Activated CD4-positive, alpha-beta T cell treated with anti-CD3 and anti-CD28 coated beads, Interleukin-2, amount 50 U/mL, for 48 hours (primary cell): ENCODE measurements at places on chromosomes 1 and 21.

- no peak for DNase-seq
These were observed 11.2 kb downstream of the PINK1 start for GRCh38 chr1:20644416-20644815.

DNA sequence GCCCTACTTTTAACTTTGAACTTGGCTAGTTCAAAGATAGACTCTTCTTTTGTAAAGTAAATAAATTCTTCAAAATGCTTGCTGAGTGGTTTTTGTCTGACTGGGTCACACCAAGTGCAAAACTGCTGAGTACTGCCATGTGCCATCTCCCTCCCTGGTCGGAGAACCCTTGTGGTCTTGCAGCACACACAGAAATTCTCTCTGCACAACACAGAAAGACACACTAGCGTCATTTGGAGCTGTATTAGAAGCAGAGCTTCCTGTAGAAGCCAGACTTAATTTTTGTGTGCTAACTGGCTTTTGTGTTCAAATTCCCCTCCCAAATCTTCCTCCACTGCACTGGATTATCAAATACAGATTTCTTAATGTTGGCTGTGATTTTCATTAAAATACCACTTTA, 2.5 kb downstream of the PSMB4 start:
- DNase-seq, result no peak

GRCh38 chr1:50412813-50413476, 10.3 kb downstream of the DMRTA2 start:
- DNase-seq, result no peak

DNA sequence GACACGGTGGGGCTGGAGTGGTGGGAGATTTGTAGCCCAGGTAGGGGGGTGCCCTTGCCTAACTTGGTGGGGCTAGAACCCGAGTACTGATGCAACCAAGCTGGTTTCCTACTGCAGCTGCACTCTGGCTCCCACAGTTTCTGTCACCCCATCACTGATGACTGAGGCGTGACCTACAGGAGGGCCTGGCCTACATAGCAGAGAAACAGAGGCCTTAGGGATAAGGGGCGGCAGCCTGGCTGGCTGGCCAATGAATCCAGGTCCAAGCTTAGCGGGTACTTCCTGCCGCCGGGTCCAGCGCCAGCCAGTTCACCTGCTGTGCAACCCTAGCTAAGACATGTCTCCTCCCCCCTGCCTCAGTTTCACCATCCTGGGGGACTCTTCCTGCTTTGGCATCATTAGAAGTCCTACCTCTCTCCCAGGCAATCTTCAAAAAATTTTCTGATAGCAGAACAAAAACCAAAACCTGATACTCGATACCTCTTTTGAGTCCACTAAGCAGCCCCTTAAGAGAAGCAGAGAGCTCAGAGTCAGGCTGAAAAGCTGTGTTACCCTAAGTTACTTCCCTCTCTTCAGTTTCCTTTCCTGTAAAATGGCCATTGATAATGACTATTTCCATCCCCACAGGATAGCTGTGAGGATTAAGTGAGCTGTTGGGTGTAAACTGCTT, 27.3 kb upstream of the RNF19B start:
- DNase-seq, result no peak

DNA sequence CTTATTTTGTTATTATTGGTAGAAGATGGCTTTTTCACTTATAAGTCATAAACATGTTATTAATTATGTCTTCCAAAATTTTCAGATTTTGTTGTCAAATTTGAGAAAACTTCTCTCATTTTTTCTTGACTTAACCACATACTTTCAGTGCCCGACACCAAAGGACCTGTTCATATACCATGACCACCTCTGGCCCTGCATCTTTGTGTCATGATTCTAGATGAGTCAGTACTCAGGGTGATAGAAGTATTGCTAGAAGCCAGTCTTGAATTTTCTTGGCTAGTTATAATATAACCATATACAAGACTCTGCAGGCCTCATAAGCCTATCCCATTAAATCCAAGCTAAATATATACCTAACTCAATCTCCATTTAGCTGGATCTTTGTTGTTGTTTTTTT, 35.4 kb upstream of the DPH5 start:
- DNase-seq, result no peak

DNA sequence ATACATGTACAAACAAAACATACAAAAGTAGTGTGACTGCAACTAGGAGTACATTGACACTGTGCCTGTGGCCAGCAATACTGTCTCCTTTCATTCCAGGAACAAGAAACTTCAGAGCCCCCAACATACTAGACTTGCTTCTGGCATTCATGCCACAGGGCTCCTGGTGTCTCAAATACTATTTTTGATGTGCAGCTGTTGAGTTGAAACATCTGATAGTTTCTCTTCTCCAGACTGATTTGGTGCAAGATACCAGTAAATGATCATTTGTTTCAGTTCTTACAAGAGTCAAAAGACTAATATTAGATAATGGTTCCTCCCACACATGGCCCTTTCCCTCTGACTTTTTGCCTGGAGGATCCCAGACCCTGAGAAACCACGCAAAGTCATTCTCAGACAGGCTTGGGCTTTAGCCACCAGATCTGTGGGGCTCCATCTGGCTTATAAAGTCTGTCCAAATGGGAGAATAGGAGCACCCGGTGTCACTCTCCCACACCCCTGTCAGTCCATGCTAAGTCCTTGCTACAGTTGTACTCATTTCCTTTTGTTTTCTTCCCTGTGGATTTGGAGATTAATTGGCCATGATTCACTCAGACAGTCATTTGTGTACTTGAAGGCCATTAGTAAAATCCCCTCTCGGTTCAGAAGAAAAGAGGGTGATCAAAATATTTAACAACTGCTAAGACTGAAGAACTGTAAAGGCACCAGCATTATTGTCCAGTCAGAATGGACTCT, 163.5 kb upstream of the RUNX1 start:
- no peak for DNase-seq

DNA sequence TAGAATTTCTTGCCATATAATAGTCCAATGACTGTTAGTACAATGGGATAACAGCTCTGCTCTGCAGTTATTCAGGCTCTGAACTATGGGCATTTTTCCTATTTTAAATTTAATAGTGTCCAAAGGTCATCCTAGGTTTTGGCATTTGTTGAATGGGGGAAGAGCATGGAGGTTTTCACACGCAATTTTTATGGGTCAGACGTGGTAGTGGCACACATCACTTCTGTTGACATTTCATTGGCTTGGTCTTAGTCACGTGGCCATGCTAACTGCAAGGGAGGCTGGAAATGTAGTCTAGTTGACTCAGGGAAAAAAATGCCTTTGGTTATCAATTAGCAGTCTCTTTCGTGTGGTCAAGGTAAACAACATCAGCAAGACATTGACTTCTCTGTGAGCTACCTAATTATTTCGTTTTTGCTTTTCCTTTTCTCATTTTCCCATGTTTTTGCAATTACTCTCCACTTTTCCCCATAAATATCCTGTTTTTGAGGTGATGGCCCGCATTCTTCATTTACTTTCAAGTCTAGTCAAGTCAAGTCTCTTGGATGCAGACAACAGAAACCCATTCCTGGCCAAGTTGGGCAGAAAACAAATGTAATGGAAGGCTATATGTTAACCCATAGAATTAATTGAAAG, 82.8 kb downstream of the DYRK1A start:
- no peak for DNase-seq

- no peak for DNase-seq
These were observed 7.4 kb downstream of the GBP4 start for GRCh38 chr1:89191314-89191713.

DNA sequence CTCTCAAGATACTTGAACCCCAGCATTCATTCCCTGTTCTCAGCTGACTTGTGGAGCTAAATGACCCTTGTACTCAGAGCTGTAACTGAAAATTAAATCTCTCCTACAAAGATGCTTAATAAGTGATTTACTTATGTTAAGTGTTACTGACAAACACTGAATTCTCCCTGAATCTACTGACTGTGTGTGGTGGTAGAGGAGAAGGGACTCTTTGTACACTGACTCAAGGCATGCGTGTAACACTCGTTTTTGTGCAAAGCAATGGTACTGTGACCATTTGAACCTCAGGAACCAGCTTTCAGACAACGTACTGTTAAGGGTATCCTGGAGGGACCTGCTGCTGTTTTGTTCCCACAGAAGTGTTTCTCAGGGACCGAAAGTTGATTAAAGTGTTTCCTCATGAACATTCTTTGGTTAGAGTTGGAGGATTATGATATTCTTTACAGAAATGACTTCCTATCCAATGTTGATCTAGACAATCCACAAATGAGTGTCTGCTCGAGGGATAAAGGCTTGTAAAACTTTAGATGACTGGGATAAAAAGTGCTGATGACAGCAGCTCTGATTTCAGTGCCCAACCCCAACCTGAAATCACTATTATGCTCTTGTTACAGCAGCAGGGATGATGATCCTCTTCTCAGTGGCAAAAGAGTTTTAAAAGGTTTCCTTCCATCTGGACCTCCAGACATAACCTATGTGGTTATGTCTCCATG, 12.8 kb downstream of the RGL1 start:
- DNase-seq, result no peak

GRCh38 chr1:187047298-187047697, 218.5 kb downstream of the PLA2G4A start:
- no peak for DNase-seq

DNA sequence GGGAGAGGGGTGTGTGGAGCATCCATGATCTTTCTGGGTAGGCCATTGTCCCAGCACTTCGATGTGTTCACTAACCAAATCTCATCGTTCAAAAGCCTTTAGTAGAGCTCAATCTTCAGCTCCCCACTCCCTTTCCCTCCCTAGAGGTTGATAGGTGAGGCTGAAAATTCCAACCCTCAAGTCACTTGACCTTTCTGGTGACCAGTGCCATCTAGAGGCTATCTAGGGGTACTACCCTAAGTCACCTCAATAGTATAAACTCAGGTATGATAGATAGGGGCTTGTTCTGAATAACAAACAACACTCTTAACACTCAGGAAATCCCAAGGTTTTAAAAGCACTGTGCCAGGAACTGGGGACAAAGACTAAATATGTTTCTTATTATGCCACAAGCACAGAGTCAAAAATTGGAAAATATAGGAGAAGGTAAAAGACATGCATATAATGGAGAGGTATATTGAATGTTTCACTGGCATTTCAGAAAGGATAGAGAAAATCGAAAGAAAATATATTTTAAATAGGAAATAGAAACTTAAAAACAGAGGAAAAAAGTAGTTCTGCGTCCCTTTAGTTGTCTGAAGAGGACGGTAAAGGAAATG, 42.9 kb upstream of the CD53 start:
- no peak for DNase-seq

DNA sequence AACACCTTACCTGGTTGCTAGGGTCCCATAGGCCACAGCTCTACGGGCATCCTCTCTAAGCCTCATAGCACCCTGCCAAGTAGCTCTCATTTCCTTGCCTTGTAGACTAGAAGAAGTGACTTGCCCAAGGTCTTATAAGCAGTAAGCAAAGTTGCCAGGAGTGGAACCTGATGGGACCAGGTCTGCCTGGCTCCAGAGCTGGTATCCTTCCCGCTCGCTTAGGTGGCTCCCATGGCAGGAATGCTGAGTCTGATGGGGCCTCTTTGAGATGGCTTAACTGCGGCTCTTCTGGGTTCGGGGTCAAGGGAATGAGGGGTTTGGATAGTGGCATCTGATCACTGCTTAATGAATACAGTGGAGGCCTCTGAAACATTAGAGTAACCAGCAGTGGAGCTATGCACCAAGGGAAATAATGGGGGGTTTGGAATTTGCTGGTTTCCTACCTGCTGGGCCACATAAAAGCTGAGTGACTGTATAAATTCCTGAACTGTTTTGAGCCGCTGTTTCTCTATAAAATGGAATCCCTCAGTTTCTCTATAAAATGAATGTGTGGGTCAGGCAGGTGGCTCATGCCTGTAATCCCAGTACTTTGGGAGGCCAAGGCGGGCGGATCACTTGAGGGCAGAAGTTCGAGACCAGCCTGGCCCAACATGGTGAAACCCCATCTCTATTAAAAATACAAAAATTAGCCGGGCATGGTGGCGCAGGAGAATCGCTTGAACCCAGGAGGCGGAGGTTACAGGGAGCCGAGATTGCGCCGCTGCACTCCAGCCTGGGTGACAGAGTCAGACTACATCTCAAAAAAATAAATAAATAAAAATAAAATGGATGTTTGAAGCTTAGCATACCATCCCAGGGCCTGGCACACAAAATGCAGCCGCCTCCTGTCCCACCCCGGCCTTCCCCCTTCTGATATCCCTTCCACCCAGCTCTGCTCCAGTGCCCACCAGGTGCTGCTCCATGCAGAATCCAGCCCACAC, 12.4 kb downstream of the FAM151A start:
- DNase-seq, result no peak

GRCh38 chr1:51373898-51374297, 43.5 kb upstream of the TTC39A start:
- DNase-seq, result no peak

DNA sequence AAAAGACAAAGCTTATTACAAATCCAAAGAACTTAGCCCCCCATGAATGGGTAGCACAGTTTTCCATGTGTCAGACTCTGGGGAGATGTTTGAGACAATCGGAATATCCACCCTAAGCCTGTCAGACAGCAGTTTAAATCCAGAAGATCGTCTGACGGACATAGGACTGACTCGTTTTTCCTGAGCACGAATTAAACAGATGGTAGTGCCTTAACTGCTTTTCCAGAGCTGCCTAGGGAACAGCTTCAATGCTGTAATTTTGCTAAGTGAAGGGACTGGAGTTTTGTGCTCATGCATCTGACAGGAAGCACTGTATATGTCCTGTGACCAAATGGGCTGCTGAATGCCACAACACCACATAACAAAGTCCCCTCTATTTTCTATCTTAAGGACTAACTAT, 48.6 kb downstream of the PCNX2 start:
- no peak for DNase-seq

DNA sequence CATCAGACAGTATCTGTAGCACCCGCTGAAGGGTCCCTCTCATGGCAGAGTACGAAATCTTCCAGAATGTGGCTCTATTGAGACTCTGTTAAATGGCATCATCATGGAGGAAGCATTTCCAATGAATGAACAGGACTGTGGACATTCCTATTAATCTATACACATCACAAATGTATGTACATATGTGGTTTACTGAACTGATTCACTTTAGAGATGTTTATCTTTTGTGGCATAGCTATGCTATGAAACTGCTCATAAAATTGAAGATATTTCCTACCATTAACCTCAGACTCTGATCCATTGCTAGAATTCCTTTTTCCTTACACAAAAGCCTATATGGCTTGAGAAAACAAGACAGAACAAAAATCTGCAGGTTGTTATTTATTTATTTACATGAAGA, 259.6 kb upstream of the RRP15 start:
- DNase-seq, result no peak

DNA sequence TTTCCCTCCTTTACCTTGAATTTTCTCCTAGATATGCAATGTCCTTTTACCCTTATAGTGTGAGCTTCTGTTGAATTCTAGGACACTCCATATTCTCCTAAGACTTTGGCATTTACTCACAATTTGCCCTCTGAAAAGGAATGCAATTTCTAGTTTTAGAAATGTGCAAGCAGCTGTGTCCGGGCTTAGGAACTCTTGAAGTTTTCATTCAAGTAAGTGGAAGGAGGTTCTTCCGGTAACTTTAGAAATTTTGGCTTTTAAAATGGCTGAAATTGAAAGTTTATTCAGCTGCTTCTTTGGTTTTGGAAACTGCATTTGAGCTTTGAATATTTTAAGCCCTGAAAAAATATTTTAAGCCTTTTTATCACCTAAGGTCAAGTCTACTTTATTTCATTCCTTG, 56.3 kb downstream of the DPH5 start:
- DNase-seq, result no peak
